ENCODE measurements at places on chromosomes 11 and 22.

- DNase-seq = no peak
Measured at GRCh38 chr11:16095756-16096155, 260.6 kb downstream of the SOX6 start.

- no peak for DNase-seq
Measured at GRCh38 chr11:28318871-28319270, 210.7 kb downstream of the METTL15 start.

GRCh38 chr11:70095541-70096252 is 17.6 kb downstream of the ANO1 start:
- no peak for DNase-seq

GRCh38 chr11:27331981-27332380 is 31.0 kb downstream of the CCDC34 start:
- DNase-seq = no peak

DNA sequence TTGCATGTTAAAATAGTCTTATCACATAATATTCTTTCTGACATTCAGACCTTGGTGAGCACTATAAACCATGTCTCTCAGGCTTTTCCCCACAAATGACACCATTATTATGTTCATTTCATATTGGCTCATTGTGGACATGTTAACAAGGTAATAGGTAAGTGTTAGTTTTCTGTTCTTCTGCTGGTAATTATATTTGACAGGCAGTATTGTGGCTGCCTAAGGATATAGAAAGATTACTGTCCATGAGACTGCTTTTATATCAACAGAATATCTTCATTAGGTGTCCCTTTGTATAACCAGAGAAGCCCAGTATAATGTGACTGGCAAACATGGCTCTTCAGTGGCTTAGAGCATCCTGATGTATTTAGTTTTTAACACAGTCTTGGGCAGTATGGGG is 590.7 kb downstream of the NELL1 start:
- DNase-seq = no peak

GRCh38 chr11:2305788-2306451 is 4.1 kb downstream of the TSPAN32 start:
- DNase-seq = no peak

DNA sequence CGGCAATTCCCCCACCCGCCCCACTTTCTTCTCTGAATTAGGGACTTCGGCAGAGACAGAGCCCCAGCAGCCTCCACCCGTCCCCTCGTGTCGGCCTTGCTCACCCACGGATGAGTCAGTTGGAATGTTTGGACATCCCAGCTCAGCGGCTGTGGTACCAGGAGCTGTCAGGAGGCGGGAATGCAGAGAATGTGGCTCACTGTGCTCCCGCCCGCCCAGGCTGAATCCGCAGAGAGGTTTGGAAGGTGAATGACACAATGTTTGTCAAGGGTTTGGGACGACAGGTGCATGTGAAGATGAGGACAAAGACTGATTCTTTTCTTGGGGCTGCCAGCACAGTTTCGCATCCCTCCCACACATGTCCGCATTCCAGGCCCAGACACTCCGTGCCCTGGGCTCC is 39.6 kb downstream of the LIF start:
- no peak for DNase-seq

GRCh38 chr11:77109236-77110019 is 6.8 kb downstream of the OMP start:
- DNase-seq = no peak

GRCh38 chr22:31800065-31800464 is 46.2 kb downstream of the DEPDC5 start:
- DNase-seq = no peak

DNA sequence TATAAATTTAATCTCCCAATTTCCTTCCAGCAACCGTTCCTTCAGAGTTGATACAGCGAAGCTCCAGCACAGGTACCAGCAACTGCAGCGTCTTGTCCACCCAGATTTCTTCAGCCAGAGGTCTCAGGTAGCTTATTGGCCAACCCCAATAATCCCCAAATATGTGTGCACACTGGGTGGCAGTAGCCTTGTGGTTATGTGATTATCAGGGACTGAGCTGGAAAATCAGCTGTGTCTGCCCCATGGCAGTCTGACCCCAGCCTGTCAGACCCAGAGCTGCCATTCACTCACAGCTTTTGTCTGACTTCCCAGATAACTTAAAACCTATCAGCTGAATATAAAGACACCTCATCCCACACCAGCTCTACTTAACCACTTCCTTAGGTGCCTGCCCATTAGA is 2.0 kb downstream of the HSCB start:
- DNase-seq = no peak

DNA sequence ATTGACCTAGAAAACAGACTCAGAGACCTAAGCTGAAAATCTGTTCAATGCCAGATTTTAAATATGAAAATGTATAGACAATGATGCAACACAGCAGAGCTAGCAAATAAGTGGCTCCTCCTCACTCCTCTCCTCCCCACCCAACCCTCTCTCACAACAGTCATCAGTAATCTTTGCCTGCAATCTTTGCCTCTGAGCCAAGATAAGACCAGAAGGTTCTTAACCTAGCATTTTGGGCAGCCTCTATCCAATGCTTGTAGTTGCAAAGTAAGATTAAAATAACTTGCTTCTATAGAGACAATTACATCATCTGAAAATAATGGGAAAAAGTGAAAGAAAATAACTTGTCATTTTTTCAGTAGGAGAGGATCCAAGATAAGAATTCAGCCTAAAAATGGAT is 117.3 kb downstream of the PARVA start:
- DNase-seq = no peak

- peak; percentile 40 for DNase-seq
Measured at GRCh38 chr11:128726458-128727139, 32.7 kb downstream of the FLI1 start.

DNA sequence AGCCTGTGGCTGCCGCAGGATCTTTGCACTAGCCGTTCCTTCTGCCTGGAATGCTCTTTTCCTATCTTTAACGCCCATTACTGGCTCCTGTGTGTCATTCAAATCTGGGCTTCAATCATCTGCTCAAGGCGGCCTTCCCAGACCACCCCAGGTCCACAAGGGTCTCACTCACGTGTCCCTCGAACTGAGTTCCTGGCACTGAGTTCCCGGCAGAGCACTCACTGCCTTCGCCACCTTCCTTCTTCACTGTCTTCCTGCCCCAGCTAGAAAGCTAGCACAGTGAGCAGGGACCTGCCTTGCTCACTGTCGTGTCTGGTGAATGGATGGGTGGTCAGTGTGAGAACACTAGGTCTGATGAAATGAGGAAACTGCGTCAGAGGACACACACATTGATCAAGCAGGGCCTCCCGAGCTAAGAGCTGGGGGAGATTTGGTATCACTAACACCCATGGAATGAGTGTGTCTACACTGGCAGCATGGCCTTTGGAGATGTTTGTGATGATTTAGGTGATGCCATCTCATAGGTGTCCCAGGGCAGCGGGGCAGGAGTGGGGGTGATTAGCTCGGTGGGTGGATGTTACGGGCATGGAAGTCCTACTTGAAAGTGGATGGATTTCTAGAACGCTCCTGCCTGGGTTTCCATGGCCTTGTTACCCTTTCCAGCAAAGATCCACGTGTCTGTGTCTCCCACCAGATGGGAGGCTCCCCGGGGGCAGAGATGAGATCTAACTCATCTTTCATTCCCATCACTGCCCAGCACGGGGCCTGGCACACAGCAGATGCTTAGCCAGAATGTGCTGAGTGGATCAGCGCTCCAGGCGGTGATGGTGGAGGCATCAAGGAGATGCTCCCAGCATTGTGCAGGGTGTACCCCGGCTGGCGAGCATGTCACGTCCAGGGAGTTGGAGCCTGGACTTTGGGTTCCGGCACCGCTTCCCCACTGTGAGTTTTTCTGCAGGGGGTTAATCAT is 64.5 kb downstream of the SHISAL1 start:
- no peak for DNase-seq

DNA sequence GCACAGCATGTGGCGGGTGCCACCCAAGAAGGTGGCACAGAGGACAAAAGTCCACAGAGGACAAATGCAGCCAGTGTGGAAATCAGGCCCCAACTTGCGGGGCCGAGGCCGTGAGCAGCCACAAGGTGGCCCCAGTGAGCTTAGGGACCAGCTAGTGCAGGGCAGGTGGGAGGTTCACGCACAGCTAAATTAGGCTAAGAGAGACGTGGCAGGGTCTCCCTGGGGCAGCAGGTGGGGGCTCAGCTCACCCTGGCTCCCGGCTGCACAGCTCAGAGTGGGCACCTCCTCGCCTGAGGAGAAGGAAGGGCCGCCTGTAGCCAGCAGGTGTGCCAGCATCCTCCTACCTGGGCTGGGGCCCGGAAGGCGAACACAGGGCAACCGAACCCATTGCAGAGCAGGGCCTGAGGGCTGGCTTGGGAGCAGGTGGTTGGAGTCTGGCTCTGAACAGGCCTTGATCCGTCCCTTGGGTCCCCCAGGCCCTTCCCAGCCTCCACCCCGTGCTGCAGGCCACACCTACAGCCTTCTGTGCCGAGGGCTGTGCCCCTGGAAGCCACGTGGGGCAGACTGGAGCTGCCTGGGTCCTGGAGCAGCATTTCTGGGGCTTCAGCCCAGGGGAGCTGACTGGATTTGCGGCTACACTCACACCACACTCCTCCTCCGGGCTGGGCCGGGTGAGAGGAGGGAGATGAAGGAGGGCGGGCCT is 26.1 kb upstream of the CELSR1 start:
- peak; percentile 65 for DNase-seq

DNA sequence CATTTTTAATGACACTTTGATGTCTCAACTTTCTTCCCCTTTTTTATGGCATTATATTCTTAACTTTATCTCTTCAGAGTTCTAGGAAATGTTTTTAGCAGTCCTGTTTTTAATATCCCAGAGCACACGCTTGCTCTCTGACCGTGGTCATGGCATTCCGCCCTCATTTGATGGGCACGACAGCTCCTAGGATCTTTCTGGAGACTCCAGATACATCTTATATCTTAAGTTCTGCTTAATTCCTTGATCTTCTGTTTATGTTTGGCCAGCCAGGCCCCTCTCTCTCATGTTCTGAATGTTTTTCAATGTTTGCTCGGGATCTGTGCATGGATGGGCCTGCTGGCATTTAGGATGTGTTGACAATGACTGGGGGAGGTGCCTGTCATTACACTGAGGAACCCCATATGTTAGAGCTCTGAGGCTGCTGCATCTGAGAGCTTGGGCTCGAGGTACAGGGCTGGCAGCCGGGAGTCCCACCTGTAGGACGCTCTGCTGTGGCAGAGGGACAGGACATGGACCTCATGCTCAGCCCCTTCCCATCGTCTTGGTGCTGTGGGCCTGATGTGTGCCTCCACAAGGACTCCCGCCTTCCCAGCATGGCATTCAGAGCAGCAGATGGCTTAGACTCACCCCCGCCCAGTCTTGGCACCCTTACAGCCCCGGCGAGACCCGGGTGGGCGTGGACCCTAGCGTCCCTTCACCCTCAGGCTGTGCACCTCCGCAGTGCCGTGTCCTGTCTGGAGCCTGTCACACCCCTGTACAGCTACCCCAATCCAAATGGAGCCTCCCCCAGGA is 75.0 kb downstream of the CDKN1C start:
- DNase-seq = no peak

DNA sequence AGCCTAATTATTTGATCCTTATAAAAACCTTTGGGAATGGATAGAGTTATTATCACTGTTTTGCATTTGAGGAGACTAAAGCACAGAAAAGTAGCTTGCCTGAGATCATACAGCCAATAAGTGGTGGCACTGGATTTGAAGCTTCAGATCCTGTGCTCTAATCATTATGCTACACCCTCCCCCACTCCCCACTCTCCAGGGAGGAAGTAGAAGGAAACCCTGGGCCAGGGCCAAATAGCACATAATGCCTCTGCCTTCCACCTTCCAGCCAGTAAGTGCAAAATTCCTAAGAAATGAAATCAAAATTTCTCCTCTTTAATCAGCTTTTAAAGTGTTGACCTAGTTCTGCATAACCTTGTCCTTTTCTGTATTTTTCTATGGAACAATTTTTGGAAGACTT is 61.6 kb downstream of the SIK2 start:
- no peak for DNase-seq

DNA sequence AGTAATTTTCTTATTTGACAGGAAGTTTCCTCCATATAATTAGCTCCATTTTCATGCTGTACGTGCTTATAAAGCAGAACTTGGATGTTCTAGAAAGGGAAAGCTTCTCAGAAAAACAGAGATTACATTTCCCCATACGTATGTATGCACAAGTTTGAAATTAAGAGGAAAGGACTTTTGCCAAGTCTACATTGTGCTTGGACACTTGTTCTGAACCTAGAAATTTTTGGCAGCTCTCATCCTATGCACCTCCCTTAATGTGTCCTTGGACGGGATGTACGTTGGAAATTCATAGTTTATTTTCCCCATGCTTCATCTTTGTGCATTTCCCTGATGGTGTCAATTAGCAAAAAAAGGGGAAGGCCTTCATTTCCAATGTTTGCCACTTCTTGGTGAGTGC is 322.7 kb downstream of the BLID start:
- DNase-seq = no peak

GRCh38 chr11:134515081-134515960 is 103.3 kb upstream of the B3GAT1 start:
- DNase-seq = no peak

GRCh38 chr11:120869516-120870011 is 154.3 kb upstream of the TBCEL start:
- no peak for DNase-seq

- DNase-seq = no peak
Measured at GRCh38 chr11:64252003-64252872, 908 bp downstream of the PLCB3 start.

DNA sequence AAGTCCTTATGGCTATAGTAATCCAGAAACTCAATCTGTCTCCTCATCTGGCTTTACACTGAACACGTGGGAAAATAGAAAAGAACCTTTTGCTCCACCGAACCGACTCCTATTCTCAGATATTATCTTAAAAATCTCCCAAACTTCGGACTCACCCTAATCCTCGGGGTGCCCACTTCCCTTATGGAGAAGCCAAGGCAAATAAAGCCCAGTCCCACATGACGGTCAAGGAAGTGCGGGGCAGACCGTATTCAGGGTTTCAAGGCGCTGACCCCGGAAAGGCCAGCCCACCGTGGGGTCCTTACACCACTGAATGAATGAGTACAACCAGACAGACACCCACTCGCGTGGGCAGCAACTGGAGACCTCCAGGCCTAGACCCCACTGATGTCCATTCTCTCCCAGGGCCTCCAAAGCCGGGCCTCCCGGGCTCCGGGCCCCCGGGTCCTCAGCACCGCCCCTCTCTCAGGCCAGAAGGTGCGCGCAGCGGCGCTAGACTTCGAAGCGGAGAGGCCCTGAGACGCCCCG is 489 bp downstream of the NUP98 start:
- DNase-seq = no peak

DNA sequence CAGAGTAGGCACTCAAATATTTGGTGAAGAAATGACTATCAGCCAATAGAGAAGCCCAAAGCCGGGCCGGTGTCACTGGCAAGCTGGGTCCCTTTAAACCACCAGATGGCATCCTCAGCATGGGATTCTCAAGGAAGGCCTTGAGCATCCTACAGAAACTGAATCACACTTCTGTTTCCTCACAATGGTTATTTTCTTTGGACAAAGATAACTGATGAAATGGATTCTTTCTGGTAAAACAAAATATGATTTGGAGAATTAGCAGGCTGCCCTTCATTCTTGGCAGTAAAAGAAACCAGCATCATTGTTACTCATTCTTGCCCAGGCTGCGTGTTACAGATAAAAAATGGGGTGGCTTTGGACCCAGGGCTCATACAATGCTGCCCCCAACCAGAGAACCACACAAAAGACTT is 30.3 kb upstream of the ASPHD2 start:
- DNase-seq = peak; percentile 17

All from activated effector memory CD4-positive, alpha-beta T cell treated with Interleukin-2 at 50 U/mL for 16 hours (primary cell).